Dermis blood vessel endothelial cell (primary cell): ENCODE measurements at places on chromosomes 16 and 17. TPM values are rescaled to one million over a fixed set of nuclear protein-coding genes. Genes with fewer than 3 reads are reported as not detected.

- DNase-seq: no peak
Observed at GRCh38 chr17:50364715-50365114, 8.3 kb downstream of the MRPL27 start.

Gene EPX
- total RNA-seq: not detected in 2 replicates

Gene SHISA9
- 0.17 and 0.19 TPM in 2 replicates for total RNA-seq

DNA sequence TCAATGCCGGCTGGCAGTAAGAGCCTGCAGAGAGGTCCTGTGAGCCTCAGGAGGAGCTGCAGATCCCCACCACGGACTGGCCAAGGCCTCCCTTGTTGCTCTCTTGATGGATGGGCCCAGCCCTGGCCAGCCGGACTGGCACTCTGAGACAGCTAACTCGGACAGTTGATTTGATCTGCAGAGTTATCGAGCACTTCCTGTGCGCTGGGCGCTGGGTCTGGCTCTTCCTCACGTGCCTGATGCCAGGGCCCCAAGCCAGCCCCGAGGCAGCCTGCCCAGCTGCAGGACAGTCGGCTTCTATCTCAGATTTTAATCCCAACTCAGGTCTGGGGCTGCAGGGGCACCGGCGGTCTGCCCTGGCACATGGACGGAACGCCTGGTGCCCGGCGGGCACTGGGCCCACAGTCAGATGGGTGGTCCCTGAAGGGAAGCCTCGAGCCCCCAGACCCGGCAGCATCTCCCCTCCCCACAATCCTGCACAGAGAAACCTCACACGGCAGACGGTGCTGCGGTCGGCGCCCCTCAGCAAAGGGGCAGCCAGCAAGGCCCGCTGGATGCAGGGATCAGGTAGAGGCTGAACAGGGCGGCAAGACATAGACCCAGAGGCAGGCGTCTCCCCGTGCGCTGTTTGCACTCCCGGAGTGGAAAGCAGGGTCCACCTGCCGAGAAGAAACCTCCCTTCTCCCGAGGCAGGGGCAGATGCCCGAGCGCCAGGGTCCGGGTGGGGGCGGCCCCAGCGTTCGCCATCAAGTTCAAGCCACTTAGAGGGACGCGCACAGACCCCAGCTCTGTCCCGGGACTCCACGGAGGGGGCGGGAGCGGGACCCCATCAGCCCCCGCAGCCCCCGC is 34.0 kb downstream of the TIMM22 start:
- DNase-seq: no peak

Gene C16orf46
- total RNA-seq: 0.23 and 0.51 TPM in 2 replicates

DNA sequence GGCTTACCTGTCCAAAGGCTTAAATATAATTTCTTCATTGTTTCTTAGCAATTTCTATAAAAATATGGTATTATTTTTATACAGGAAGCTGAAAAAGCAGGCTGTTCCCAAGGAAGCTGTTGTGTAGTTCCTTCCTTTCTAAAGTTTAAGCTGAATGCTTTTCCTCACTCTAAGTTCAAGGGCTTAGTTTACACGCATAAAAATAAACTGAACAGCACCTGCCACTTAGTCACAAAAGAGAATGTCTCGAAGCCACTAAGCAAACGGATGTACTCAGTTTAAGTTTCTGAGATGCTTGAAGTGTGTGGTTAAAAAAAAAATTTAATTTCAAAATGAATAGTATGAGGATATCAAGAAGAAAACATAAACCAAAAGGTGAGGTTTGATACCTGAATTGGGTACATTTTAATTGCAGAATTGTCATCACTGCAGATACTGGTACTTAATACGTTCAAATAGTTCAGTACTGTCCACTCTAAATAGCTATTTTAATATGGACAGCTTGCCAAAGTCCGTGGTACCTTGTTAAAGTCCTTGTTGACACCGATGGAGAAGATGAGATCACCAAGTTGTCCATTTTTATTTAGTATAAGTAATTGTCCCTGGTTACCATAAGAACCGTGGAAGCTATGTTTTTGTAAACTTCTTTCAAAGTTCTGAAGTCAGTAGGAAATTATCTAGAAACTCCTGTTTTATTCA is 38.1 kb downstream of the MRTFB start:
- DNase-seq: peak; percentile 69

Gene CSNK2A2
- 47.5 and 97.2 TPM in 2 replicates for total RNA-seq

Gene CDRT15
- total RNA-seq: not detected in 2 replicates

Gene OSGIN1
- 0.68 and 1.4 TPM in 2 replicates for total RNA-seq

GRCh38 chr16:89909777-89910716 is 8.6 kb upstream of the MC1R start:
- DNase-seq: peak; percentile 81

Gene ZNF750
- 0.05 TPM in 1 of 2 replicates, not detected in the other for total RNA-seq

Gene FN3K
- total RNA-seq: 7.0 and 8.5 TPM in 2 replicates

Gene GNG13
- not detected in 2 replicates for total RNA-seq

DNA sequence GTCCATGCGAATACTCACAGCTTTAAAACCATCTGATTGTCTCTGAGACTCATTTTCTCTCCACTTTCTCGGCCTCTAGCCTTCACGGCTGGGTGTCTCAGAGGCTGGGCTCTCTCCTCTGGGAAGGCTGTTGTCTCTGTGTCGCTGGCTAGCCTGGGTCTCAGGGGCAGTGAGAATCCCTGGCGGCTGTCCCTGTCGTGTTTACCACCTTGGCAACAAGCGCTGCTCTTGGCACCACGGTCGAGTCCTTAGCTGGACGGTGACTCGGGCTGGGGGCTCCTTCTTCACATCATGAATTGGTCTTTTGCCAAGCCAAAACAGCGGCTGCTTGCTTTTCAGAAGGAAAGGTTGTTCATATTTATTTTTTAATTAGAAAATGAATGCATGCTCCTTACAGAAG is 81.1 kb downstream of the MSI2 start:
- DNase-seq: no peak

Gene FBXO39
- 3.7 and 4.3 TPM in 2 replicates for total RNA-seq
